ENCODE measurements at places on chromosomes 7 and 10.

GRCh38 chr7:134892963-134893362 lies 93.3 kb upstream of the AGBL3 start:
- DNase-seq, result no peak

GRCh38 chr7:127254163-127254684 lies 1.5 kb upstream of the GRM8 start:
- peak; percentile 9 for DNase-seq

GRCh38 chr10:98307916-98308541 lies 40.0 kb upstream of the LOXL4 start:
- no peak for DNase-seq

DNA sequence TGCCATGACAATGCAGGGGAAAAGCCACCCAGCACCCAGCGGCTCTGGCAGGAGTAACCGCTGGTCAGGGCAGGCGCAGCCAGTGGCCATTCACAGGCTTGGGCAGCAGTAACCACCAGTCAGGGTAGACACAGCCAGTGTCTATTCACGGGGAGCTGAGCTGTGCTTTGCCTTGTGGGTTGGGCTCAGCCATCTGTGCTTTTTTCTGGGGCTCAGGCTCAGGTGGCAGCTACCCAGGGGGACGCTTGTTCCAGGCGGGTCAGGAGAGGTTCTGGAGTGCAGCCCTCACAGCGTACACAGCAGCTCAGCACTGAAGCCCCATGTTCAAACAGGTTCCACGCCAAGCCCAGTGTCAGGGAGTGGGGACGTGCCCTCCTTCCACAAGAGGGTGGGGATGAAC lies 28.5 kb downstream of the FOXL3 start:
- no peak for DNase-seq

GRCh38 chr7:33707427-33707826 lies 197.9 kb upstream of the BMPER start:
- DNase-seq, result peak; percentile 44

DNA sequence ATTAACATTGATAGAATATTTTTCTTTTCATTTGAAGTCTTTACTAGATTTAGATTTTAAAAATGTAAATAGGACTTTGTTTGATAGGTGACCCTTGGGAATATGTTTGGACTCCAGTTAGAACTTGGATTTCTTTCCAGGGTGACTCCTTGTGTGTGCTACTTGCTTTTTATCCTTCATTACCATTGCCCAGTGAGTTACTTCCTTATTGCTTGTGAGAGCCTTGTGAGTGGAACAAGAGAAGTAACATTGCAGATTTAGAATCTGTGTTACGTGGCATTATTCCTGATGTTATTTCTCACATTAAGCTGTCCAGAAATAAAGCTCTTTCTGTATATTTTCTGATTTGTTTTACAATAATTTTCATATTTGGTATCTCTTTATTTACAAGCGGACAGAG lies 128.0 kb upstream of the LRGUK start:
- no peak for DNase-seq

DNA sequence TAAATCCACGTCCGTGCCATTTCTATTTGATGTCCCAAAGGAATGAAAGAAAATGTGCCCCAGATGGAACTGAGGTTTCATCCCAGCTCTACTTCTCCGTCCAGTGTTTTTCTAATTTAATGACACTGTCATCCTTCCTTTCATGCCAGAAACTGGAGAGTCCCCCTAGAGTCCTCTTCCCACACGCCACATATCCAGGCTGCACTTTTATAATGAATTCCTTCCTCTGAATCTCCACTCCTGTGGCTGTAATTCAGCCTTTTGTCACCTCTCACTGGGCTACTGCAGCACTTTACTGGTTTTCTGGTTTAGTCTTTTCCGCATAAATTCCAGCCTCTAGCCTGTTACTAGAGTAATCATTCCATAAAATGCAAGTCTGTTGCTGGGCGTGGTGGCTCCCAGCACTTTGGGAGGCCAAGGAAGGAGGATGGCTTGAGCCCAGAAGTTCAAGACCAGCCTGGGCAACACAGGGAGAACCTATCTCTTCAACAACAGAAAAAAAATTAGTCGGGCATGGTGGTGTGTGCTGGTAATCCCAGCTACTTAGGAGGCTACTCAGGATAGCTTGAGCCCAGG lies 142.6 kb upstream of the RHEB start:
- DNase-seq, result no peak

DNA sequence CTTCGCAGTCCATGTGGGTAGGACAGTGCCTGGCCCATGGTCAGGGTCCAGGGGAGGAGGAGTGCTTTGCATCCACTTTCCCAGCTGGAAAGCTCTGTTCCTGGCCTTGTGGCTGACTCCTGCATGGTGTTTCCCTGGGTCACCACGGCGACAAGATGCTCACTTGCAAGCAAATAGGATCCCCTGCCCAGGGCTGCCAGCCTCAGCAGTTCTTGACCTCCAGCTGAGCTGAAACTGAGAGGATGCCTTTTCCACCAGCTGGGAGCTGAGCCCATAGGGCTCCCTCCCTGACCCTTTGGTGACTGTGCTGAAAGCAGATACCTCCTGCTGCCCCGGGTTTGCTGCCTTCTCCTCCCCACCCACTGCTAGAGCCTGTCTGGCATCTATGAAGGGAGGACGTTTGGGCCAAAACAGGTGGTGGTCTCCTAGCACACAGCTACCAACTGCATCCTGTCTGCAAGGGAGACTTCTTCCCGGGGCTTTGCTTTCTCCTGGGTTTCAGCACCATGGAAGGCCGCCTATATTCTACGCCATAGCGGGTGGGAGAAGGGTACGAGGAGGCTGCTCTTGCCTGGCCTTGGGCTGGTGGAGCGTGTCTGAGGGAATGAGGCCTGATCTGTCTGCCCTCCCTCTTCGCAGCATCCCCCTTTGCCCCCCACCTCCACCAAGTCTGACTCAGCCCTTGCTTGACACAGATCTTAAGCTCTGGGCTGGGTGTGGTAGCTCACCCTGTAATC lies 34.4 kb downstream of the UBTD1 start:
- peak; percentile 91 for DNase-seq

DNA sequence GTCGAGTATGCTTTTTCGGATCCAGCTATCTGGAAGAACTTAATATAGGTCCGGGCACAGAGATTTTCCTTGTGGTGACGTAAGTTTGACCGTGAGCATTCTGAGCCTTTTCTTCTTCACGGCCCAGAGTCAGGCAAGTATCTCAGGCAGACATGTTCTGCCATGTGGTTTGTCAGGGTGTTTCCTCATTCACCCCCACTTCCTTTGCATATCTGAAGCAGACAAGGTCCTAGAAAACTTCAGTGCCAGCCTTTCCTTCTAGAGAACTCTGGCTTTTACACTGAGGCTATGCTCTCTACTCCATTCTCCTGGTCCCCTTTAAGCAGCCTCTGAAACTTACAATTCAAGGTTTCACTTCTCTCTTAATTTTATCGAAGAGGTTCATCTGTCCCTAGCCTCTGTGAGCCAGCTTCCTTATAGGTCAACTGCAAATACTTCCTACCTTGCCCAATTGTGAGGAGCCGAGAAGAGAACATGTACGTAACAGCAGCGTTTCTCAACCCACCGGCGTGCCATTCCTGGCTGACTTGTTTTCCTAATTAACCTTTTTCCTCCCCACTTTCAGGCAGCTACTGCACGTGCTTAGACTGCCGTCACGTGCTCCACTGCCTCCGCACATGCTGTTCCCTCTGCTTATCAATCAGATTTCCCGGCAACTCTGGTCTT lies 47.3 kb downstream of the CDCA7L start:
- DNase-seq, result no peak

DNA sequence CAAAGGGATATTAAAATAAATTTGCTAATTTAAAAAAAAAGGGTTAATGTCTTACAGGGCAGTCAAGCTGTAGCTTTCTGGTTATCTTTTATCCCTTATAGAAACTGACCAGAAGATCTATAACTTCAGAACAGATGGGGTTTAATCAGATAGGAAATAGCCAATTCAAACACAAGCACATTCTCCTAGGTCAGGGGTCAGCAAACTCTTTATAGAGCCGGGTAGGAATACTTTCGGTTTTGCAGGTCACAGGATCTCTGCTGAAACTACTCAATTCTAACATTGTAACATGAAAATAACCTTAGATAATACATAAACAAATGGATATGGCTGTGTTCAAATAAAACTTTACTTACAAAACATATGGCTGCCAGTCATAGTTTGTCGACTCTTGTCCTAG lies 479.8 kb downstream of the ADRA2A start:
- DNase-seq, result no peak

- DNase-seq, result peak; percentile 77
Observed at GRCh38 chr10:11080564-11080984, 62.9 kb downstream of the CELF2 start.

GRCh38 chr10:114252883-114253282 lies 13.8 kb downstream of the VWA2 start:
- DNase-seq, result no peak

DNA sequence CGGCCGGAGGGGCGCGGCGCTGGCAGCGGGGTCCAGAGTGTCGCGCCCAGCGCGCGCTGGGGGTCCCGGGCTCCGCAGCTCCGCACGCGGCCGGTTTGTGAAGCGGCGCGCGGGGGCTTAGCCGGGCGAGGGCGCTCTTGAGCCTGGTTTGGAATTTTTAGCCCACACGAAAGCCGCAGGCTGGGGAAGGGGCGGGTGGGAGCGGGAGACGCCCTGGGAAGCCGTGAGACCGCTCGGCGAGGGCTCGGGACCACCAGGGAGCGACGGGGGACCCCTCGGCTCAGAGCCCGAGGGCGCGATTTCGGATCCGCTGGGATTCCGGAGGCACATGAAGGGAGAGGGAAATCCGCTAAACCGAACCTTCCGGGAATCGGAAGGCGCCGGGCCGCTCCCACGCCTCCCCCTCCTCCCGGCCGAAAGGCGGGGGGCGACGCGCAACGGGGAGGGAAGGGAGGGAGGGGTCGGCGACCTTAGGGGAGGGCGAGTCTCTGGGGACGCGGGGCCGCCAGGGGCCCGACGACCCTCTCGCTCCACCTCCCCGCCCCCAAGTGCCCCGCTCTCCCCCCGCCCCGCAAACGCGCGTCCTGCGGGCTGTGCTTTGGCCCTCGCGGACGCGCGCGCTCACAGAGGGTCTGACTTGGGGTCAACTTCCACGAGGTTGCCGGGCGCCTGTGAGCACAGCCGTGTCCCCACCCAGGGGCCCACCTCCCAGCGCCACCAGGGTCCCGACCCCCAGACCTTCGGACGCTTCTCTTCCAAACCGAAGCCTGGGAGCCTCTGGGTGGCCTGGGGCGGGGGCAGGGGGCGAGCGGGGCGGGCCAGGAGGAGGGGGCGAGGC lies 5.1 kb upstream of the ELFN1 start:
- peak; percentile 66 for DNase-seq

GRCh38 chr7:129612112-129613015 lies 844 bp downstream of the NRF1 start:
- peak; percentile 46 for DNase-seq

GRCh38 chr10:2882628-2883027 lies 184.7 kb upstream of the PFKP start:
- no peak for DNase-seq

DNA sequence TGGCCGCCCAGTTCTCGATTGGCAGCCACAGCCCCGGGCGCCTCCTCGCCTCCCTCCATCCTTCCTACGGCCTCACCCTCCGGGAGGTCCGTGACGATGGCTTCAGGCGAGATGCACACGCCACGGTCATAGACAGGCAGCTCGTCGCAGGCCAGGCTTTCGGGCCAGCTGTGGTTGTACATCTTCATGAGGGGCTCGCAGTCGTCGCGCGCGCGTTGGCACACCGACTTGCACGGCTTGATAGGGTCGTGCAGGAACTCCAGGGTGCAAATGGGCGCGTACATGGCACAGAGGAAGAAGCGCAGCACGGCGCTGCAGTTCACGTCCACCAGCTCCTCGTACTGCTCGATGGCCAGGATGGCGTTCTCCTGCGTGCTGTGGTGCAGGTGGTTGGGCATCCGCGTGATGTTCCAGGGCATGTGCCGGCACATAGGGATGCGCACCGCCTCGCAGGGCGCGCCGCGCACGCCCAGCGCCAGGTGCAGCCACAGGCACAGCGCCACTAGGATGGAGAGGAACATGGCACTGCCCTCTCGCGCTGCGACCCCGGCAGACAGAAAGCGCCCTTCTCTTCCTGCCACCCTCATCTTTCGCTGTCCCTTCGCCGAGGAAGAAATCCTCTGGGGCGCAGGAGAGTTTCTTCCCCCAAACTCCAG lies 472 bp downstream of the SFRP4 start:
- DNase-seq, result peak; percentile 86

GRCh38 chr7:115056019-115056418 lies 134.1 kb downstream of the MDFIC start:
- DNase-seq, result no peak

GRCh38 chr7:17123020-17123419 lies 175.4 kb upstream of the AHR start:
- DNase-seq, result no peak

- no peak for DNase-seq
Observed at GRCh38 chr10:69497231-69497561, 45.9 kb downstream of the TSPAN15 start.

DNA sequence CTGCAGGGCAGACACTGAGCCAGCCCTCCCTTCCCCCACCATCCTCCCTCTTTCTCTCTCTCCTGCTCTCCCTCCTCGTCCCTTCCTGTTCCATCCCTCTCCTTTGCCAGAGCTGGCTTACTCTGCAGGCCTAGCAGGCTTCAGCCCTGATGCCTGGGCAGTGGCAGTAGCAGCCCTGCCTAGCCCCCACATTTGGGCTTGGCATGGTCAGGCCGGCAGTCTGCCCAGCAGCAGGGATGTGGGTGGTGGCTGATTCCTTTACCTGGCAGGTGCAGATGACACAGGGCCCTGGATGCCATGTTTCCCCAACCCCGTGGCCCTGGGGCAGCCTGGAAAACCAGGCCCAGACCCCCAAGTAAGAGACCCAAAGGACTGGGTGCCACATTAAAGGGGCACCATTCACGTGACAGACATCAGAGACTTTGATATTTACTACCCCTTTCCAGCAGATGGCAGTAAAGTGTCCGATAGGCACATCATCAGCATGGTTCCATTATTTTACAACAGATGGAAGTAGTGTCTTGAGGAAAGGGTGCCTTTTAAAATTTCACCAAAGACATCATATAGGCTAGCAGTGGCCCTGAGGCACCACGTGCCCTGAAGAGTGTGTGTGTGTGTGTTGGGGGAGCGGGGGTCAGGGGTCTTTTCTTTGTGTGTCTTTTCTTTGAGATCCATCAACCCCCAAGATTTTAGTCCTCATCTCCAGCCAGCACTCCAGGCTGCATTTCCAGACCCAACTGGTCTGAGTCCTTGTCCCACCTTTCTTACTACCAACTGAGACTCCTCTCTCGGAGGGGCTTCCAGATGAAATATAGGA lies 5.9 kb downstream of the KCP start:
- peak; percentile 80 for DNase-seq

- DNase-seq, result no peak
Observed at GRCh38 chr10:6123532-6123931, 34.7 kb downstream of the RBM17 start.

Data from SJCRH30 (cell line).